ENCODE measurements at places on chromosomes 2 and 18.

- no peak for DNase-seq
Measured at GRCh38 chr2:162732946-162733698, 105.4 kb downstream of the KCNH7 start.

DNA sequence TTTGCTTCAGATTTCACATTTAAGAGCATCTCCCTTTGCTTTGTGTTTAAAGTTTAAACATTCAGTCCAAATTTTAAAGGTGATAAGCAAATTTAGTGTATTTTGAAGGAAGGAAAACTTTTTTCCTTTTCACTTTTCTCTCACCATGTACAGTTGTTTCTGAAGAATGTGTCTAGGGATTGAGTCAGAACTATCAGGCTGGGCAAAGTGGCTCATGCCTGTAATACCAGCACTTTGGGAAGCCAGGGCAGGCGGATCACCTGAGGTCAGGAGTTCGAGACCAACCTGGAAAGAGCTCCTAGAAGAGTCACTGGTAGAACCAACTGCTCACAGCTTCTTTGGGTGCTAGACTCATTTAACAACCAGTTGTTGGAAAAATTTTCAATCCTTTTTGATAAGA, 327.0 kb upstream of the THUMPD2 start:
- DNase-seq, result no peak

GRCh38 chr2:64330281-64331113, 123.5 kb upstream of the LGALSL start:
- peak; percentile 85 for DNase-seq

GRCh38 chr2:58862244-58862643, 621.1 kb upstream of the FANCL start:
- no peak for DNase-seq

GRCh38 chr2:43262239-43262638, 35.8 kb upstream of the ZFP36L2 start:
- DNase-seq, result no peak

DNA sequence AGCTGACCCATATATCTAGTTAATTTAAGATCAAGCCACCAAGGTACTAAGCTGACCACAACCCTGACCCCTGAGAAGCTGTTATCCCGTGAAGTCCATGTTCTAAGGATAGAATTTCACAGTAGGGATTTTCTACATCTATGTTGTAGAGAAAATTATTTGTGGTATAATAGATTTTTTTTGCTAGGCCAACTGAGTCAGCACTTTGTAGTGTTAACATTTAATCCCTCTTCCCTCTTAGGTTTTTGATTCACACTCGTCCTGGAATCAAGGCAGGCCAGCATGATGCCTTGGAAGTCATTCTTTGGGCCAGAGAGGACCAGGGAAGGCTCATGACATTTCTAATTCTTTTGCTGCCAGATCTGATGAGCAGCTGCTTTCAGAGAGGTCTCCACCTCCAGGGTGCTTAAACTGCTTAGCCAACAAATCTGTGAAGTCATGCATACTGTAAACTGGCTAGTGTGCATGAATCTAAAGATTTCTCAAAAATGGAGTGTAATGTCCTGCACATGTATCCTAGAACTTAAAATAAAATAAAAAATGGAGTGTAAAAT, 102.5 kb downstream of the RBM43 start:
- no peak for DNase-seq

GRCh38 chr2:116810645-116811044, 1003.8 kb upstream of the DDX18 start:
- no peak for DNase-seq

DNA sequence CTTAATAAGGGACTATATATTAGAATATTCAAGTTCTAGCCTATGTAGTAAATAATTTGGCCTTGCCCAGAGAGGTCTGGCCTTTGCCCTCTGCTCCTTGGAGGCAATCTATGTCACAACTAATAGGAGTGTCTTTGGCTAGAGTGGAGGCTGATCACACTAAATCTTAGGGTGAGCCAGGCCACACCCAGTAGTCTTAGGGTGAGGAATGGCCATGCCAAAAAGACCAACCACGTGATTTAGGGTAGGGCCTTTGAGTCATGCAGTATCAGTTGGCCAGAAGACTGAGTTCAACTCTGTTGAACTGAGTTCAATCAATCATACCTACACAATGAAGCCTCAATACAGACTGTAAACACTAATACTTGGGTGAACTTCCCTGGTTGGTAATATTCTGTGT, 26.0 kb upstream of the FLACC1 start:
- DNase-seq, result no peak

GRCh38 chr2:23355001-23355400, 30.0 kb upstream of the KLHL29 start:
- no peak for DNase-seq

- DNase-seq, result no peak
Measured at GRCh38 chr2:48993576-48993975, 160.7 kb downstream of the FSHR start.

GRCh38 chr18:40004246-40004645, 1950.8 kb upstream of the PIK3C3 start:
- DNase-seq, result no peak

GRCh38 chr2:204542982-204543608, 2.2 kb upstream of the PARD3B start:
- DNase-seq, result no peak

GRCh38 chr2:1569879-1570450, 156.7 kb downstream of the TPO start:
- no peak for DNase-seq

GRCh38 chr2:64698668-64699444, 45.1 kb upstream of the SERTAD2 start:
- DNase-seq, result no peak

- DNase-seq, result no peak
Measured at GRCh38 chr2:38450509-38450908, 73.4 kb upstream of the ATL2 start.

- no peak for DNase-seq
Measured at GRCh38 chr2:143604566-143604959, 475.3 kb downstream of the ARHGAP15 start.

GRCh38 chr18:72910045-72910444, 42.3 kb upstream of the NETO1 start:
- no peak for DNase-seq

GRCh38 chr2:111679202-111679601, 204.8 kb downstream of the ANAPC1 start:
- DNase-seq, result no peak

- DNase-seq, result peak; percentile 16
Measured at GRCh38 chr2:105309147-105309545, 20.4 kb downstream of the TGFBRAP1 start.

GRCh38 chr2:216031960-216032689, 18.8 kb upstream of the MREG start:
- DNase-seq, result no peak

- DNase-seq, result no peak
Measured at GRCh38 chr2:72340665-72341064, 193.0 kb upstream of the CYP26B1 start.

DNA sequence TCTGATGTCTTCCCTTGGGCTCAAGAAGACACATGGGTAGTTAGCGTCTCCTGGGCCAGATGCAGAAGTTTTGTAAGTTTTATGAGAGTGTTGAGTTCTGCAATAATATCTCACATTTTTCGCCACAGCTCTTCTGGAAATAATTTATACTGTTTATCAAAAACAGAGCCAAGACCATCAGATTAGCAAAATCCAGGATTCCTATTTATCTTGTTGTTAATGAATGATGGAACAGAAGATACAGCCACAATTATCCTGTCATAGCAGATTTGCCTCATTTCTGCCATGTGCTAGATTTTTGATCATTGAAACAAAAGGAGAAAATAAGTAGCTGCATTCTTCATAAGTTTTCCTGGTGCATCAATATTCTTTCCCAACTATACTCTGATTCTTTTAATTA, 1048.6 kb upstream of the KLHL29 start:
- no peak for DNase-seq

DNA sequence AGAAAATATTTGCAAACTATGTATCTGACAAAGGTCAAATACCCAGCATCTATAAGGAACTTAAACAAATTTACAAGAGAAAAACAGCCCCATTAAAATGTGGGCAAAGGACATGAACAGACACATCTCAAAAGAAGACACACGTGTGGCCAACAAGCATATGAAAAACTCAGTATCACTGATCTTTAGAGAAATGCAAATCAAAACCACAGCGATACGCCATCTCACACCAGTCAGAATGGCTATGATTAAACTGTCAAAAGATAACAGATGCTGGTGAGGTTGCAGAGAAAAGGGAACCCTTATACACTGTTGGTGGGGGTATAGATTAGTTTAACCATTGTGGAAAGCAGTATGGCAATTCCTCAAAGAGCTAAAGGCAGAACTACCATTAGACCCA, 64.3 kb upstream of the RBMS1 start:
- no peak for DNase-seq

DNA sequence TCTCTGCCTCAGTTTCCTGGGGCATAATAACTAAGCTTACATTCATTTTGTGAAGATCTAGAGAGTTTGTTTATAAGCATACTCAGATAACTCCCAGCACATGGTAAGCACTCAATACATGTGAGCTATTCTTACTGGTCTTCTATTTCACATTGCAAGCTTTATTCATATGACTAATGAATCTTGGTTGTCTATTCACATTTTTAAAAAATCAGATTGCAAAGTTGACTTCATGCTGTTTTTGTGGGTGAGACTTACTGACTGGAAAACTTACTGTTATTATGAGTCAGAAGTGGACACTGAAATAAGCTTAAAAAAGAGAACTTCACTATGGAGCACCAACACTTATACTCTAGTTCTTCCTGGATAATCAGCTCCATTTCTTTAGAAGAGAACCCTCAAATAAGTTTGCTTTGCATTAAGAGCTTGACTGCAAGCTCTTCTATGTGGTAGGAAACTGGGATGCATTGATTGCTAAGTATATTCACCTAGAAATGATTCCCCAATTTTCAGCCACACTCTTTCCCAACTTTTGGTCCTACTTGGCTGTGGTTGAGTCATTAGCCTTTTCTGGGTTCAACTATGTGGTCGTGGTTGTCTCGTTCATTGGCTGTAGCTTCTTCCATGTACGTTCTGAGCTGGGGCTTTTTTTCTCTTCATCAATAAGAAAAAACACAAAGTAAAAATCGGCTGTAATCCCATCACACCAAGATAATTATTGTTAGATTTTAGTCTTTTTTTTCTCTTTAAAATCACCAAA, 29.5 kb upstream of the RBMS1 start:
- no peak for DNase-seq

GRCh38 chr18:43830947-43831346, 553.7 kb upstream of the SYT4 start:
- DNase-seq, result no peak

GRCh38 chr2:240704651-240705050, 13.0 kb downstream of the AQP12A start:
- DNase-seq, result no peak

DNA sequence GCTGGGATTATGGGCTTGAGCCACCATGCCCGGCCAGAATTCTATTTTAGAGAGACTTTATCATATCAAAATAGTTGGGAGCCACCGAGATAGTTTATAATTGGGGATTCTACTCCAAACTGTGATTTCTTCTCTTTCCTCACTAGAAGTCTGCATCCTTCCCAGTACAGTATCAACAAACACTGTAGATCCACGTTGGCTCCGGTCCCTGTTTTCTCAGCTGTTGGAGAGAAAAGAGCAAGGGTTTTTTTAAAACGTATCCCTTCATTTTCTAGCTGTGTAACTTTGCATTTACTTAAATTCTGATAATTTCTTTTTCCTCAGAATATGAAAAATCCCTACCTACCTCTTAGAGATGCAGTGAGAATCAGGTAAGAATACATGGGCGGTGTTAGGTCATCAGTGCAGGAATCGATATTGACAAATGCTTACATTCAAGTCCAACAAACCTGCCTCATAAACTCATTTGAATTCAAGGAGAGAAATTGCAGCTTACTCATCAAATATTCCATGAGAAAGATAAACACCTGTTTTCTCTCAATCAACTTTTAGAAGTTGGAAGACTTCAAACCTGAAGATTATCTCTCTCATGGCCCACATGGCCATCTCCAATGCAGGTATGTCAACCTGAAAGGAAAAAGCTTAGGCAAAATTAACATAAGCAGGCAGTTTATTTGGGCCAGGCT, 17.7 kb upstream of the PDCL3 start:
- no peak for DNase-seq

DNA sequence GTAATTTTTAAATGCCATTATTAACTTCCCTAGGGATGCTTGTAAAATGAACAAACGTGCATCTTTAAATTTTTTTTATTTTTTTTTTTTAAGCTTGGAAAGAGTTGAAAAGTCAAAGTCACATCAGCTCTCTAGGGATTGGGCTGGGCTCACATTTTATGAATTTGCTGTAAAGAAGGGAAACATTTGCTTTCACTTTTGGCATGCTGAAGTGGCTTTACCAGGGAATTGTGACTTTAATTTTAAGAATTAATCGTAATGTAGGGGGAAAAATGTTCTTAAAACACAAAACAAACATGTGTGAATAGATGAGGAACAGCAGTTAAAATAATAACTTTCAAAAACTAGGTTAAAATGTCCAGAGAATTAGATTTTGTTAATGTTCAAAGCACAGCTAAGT, 123.0 kb downstream of the AGAP1 start:
- DNase-seq, result no peak

- DNase-seq, result no peak
Measured at GRCh38 chr2:44623622-44624351, 262.0 kb downstream of the CAMKMT start.

DNA sequence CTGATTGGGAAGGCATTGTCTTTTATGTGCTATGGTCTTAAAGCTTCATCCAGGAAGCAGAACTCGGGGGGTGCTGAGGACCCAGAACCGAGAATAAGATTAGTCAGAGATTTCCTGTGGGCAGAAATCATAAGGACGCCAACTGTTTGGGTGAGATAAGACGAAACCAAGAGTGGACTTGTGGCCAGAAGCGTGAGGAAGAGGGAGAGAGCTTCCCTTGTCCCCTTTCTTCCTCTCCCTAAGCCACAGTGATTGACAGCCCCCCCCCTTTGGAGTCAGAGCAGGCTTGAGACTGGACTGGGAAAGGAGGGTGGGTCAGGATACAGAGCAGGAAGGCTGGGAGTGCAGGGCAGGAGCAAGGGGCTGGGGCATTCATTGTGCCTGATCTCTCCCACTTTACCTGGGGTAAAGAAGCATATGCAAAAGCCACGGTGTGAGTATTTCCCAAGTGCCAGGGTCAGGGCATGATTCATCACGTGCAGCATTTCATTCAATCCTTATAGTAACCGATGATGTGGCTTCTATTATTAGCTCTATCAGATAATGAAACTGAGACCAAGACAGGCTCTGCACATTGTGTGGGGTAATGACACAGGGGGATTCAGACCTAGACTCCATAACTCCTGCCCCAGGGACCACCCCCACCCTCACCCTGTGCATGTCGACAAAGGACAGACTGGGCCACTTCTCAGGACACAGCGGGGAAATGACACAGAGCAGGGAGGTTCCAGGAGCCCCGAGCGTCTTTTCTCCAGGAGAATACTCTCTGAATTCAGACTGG, 3.0 kb upstream of the IL1RN start:
- no peak for DNase-seq

GRCh38 chr2:128206245-128206644, 112.4 kb downstream of the HS6ST1 start:
- DNase-seq, result no peak

GRCh38 chr18:31791817-31792579, 31.3 kb upstream of the SLC25A52 start:
- no peak for DNase-seq

- DNase-seq, result no peak
Measured at GRCh38 chr2:54540194-54540593, 84.1 kb downstream of the SPTBN1 start.

GRCh38 chr2:68463287-68463877, 3.7 kb downstream of the FBXO48 start:
- no peak for DNase-seq

Measured in hypothalamus (tissue), 51 donors.